ENCODE measurements at places on chromosomes 3 and 15.

GRCh38 chr3:170966495-170966894, 58.1 kb upstream of the EIF5A2 start:
- DNase-seq = no peak

DNA sequence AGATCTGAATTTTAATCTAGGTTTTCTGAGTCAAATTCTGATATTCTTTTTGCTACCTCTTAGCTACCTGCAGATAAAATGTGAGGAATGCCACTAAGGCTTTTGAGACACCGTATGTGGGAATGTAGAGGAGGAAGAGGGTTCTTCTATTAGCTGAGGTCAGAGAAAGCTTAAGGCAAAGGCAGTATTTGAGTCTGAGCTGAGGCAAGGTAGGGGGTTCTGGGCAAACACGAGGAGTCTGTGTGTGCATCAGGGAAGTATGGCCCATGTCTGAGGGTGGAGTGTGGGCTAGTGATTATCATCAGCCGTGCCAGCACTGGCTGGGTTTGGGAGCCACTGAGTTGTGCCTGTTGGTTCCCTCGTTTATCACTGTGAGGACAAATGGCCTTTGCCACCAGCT, 181.1 kb downstream of the SOX2 start:
- DNase-seq = no peak

- no peak for DNase-seq
Measured at GRCh38 chr15:68525815-68526214, 53.0 kb upstream of the CORO2B start.

DNA sequence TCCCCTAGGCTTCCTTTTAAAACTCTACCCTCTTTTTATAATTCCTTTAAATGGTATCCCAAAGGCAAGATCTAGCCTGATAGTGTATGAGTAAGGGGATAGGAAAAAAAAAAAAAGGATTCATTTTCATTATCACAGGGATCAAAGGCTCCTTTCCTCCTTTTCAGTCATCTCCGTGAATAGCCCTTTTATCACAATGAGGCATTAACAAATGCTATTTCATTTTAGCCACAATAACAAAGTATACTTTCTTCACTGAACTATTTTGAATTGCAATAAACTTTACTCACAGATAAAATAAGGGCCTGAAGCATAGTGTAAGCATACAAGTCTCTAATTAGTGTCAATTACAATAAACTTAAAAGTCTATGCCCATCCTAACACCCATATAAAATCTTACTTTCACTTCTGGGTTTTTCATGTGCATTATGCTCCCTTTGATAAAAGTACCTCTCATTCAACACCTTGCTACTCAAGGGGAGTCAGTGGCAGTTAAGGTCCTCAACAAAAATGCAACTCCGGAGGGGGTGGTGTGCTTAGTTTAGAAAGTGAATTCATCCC, 8.6 kb downstream of the HIGD1A start:
- DNase-seq = no peak

- DNase-seq = no peak
Measured at GRCh38 chr3:72725229-72725628, 123.0 kb downstream of the SHQ1 start.

DNA sequence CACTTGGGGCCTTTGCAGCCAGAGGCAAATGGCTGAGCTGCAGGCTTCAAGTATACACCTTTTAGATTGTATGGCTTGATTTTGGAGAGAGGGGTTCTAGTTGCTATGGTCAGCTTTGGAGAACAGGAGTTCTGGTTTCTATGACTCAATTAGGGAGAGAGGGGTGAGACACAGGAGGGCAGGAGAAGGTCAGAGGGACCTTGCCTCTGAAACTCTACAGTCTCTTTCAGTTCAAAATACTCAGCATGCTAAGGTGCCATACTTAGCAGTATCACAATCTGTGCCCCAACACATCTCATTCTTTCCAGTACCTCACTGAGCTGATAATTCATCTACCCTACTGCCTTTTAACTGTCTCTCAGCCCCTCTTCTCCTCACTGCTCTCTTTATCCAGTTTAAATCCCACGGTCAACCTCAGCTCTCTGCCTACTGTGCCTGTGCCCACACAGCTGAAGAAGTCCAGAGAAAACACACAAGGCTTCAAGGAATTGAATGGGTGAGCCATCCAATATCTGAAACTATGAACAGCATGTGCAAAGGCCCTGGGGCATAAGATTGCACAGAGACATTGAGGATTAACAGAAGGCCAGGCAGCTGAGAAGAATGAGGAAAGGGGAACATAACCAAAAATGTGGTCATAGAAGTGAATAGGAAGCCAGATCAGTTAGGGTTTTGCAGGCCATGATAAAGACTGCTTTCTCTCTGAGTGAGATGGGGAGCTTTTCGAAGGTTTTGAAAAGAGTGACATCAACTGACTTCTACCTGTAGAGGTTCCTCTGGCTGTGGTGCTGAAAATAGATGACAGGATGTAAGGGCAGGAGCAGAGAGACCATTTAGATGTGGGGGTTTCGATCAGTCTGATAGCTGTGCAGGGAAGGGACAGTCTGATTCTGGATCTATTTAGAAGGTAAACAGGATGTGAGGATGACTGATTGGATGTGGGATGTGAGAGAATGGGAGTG, 54.5 kb upstream of the C3orf80 start:
- DNase-seq = no peak

DNA sequence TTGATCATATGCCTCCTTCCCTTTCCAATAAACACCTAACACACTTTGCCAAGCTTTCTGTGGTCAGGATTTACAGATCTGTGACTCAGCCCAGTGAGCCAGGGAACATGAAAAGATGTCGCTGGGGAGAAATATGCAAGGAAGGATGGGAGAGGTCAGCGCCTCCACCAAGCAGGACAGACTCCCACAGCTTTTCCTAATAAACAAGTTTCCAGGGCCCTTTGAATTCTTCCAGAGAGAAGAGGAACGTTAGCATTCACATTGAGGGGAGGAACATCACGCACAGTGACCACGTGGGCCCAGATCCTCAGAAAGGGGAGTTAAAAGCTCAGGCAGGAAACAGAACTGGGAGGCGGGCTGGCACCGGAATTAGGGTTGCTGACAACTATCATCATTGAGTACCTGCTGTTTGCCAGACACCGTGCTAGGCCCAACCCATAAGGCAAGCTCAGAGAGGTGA, 33.3 kb upstream of the MRPS22 start:
- DNase-seq = no peak

GRCh38 chr3:195900436-195901355, 7.7 kb downstream of the TNK2 start:
- DNase-seq = no peak

DNA sequence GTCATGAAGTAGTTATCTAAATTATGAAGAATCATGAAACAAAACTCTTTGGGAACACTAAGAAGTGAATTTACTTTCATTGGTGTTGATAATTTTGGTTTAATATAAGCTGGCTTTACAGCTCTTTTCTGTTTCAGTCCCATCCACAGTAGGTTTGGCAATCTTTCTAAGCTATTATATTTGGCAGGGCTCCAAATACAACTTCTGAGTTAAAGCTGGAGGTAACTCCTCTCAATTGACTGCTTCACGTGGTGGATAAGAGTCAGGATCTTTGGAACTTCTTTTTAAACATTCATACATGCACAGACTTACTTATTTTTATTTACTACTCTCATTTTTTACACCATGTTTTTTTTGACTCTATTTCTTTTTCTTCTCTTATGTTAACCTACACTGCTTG, 106.5 kb upstream of the EPHA3 start:
- no peak for DNase-seq

GRCh38 chr3:3101660-3102458, 8.3 kb downstream of the IL5RA start:
- no peak for DNase-seq

DNA sequence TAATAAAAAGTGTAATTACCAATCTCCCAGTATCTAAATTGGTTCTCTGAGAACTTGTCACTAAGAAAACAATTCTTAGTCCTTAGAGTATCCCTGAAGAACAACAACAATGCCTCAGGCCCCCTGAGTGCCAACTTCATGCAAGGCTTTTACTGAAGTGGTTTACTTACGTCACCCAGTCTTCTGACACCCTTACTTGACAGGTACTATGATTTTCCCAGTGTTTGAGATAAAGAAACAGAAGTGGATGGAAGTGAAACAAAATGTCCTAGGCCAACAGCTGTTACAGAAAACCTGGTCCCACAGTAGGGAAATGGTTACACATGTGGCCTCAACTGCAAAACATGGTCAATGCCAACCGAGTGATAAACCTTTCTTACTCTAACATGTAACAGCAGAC, 331.1 kb downstream of the FOXP1 start:
- DNase-seq = no peak

GRCh38 chr15:68298882-68299381, 21.4 kb downstream of the FEM1B start:
- DNase-seq = no peak

GRCh38 chr3:99699841-99700240, 61.4 kb downstream of the COL8A1 start:
- DNase-seq = no peak

- no peak for DNase-seq
Measured at GRCh38 chr15:58307313-58307961, 124.4 kb upstream of the LIPC start.

All from stimulated activated CD8-positive, alpha-beta memory T cell treated with anti-CD3 and anti-CD28 coated beads, Interleukin-4, amount 100 ng/mL, for 24 hours (primary cell).